Fibroblast of skin of right quadriceps (primary cell): ENCODE measurements at places on chromosomes 5 and 9.

DNA sequence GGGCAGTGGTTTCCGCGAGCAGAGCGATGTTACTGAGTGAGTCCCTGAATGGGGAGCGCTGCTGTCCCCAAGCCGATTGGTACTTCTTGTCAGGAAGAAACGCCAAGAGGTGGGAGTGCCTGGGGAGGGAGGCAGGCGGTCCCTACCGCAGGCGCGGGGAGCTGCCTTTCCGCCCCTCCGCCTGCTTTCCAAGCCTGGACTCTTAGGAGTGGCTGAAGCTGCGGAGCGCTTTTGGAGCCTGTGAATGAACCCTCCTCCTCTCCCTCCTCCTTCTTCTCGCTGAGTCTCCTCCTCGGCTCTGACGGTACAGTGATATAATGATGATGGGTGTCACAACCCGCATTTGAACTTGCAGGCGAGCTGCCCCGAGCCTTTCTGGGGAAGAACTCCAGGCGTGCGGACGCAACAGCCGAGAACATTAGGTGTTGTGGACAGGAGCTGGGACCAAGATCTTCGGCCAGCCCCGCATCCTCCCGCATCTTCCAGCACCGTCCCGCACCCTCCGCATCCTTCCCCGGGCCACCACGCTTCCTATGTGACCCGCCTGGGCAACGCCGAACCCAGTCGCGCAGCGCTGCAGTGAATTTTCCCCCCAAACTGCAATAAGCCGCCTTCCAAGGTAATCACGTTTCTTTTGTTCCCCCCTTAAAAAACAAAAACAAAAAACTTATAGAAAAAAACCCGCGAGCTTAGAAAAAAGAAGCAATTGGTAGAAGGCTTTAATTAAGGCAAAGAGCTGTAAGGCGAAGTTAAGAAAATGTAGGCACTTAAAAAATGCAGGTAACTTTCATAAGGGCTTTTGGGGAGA, at the start of gene VCAN:
Gene VCAN (plus strand): TSS at position 340 of the 808 bp plus-strand sequence. CDS start 11,775 bp downstream, outside the sequence.
- peak; percentile 92 for DNase-seq

- DNase-seq = no peak
Measured at GRCh38 chr5:179920175-179920574, 12.5 kb upstream of the TBC1D9B start.

- DNase-seq = no peak
Measured at GRCh38 chr9:95067897-95068296, 249.6 kb downstream of the FANCC start.

- DNase-seq = no peak
Measured at GRCh38 chr5:9091896-9092662, 453.8 kb downstream of the SEMA5A start.

DNA sequence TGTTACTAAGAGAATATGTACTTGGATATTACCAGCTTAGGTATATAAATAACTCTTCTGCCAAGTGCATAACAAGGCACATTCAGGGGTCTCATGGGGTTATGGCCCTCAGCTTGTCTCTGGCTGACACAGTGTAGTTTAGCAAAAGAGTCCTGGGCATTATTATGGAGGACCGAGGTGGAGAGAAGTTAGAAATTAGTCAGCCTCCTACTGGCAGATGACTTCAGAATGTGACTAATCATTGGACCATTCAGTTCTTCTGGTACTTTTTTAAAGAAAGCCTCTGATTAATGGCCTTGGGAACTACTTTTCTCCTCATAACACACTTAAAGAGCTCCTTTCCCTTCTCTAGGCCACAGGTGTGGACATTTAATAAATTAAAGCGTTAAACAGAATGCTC, 178.9 kb downstream of the SH3GL2 start:
- no peak for DNase-seq

- DNase-seq = peak; percentile 82
Measured at GRCh38 chr5:32909207-32909606, 198.1 kb downstream of the NPR3 start.

DNA sequence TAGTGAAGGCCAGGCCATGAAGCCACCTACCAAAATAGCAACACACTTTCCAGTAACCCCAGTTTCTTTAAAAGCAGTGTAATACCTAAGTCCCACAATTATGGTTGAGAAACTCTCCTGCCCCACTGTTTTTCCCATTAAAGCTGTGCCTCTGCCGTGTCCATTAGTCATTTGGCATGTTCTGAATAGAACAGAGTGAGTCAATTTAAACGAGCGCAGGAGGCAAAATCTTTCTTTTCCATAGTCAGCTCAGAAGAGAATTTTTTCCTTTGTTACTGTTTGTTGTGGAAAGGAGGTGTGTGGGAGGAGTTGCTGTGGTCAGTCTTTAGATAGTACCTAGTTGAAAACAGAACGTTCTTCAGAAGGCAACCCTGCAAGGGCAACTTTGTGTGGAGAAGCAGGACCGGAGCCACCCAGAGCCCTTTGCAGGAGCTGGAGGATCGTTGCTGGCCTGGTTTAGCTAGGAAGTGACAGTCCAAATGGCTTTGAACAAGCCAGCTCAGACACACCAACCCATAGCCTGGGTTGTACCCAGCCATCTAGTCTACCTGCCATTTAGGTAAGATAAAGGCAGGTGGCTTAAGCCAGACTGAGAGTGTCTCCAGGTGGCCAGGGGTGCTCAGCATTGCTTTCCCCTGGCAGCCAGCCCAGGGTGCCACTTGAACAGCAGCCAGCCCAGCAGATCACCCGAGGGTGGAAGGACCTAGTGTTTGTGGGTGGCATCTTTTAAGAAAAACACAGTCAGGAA, 30.4 kb downstream of the GADD45G start:
- peak; percentile 75 for DNase-seq

GRCh38 chr9:136631038-136632000, 31.4 kb upstream of the EGFL7 start:
- peak; percentile 70 for DNase-seq

GRCh38 chr5:171840066-171840465, 54.4 kb downstream of the SMIM23 start:
- no peak for DNase-seq

GRCh38 chr9:68427216-68427977, 71.0 kb downstream of the PGM5 start:
- DNase-seq = no peak

DNA sequence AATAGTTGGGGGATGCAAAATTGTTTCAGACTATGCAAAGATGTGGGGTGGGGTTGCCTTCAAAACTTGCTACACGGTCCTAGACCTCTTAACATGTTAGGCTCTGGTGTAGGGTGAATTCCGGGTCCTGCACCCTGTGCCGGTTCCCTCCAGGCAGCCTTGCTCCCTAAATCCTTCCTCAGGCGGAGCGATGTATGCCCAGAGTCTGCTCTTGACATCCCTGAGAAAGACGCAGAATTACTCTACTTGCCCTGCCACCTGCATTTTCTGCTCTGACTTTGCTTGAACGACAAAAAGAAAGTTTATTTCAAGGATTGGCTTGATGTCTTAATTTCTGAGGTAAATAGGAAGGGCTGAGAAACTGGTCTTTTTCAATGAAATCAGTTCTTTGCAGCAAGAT, 691 bp downstream of the THBS4 start:
- DNase-seq = no peak

DNA sequence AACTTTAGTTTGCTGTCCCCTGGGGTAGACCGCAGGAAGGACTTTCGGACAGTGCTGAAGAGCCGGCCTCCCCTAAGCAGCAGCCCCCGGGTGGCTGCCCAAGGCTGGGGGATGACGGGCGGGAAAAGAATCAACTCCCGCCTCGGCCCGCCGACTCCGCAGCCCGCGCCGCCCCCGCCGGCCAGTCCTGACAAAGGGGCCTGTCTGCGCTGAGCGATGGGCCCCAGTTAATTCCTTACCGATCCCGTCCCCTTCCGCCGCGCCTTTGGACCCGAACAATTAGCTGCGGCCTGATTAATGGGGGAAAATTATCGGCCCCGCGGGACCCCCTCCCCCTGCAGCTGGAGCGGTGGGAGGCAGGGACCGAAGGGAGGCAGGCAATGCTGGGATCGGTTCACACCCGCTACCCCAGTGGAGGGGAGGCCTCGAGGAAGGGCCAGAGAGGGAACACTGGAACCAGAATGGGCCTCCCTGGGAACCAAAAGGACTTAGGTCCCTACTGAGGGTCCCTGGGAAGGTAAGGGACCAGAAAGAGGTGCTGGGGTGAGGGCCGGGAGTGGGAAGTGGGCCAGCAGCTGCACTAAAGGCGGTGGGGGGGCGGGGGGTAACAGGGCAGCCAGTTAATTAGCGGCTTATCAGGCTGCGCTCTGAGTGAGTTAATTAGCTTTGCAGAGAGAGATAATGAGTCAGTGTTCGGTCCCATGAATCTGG, 4.2 kb downstream of the ARID3C start:
- DNase-seq = no peak

GRCh38 chr5:59745415-59745863, 148.1 kb downstream of the PDE4D start:
- peak; percentile 71 for DNase-seq

DNA sequence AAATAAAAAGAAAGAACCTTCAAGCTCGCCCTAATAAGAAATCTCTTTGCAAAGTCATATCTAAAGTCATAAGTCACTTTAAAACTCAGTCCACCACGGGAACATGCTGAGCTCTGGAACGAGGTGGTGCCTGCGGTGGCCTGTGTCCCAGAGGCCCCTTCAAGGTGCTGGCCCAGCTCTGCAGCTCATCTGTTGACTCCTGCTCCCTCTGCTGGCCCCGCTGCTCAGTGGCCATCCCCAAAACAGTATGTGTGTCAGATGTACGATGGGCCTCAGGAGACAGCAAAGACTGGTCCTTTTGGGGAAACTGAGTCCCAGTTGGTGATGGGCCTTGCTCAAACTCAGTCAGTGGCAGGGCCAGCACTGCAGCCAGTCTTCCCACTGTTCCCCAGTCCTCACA, 22.8 kb upstream of the FOXB2 start:
- DNase-seq = peak; percentile 19

- no peak for DNase-seq
Measured at GRCh38 chr5:13930541-13931171, 13.8 kb downstream of the DNAH5 start.

DNA sequence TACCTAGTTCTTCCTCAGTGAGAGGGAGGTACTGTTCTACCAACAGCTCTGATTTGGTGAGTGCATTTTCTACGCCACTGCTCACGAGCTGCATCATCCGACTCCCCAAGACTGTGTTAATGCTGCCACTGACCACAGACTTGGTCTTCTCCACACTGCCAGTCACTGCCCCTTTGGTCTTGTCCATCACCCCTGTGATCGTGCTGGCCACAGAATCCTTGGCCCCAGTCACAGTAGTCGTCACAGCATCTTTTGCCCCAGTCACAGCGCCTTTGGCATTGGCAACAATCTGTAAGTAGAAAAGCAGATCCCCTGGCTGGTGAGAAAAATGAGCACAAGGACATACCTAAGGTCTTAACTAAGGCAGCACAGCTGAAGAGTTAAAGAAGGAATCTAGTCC, 6.4 kb downstream of the PLIN2 start:
- DNase-seq = no peak

DNA sequence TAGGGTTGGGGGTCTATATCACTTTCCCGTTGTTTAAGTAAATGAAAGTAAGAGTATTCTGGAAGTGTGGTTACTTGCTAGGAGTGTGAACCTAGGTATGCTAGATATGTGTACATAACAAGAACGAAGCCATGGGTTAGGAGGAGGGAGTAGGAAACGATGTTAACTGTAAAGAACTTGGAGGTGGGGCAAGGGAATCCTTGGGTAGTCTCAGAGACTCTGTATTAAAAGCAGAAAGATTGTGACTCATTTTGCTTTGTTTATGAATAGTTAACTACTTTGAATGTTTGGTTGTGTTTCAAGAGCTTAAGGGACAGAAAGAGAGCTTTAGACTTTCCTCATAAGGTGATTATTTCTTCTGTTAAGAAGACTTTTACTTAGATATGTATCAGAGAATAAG, 59.9 kb downstream of the TMEM252 start:
- DNase-seq = no peak

DNA sequence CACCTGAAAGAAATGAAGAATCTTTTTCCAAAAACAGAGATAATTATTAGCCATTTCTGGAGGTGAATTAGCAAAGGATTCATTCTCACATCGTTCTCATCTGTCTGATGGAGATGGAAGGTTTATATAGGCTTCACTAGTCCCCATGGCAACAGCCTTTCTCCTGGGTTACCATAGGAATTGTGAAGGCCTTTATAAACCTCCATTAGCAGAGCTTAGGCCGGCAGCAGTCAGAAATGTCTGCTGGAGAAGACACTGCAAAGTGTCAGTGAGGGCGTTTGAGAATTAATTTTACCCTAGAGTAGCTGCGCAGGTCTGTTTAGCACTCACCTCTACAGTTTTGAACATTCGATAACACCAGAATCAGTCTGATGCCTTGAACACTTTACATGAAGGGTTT, 290.4 kb upstream of the NR4A3 start:
- no peak for DNase-seq

DNA sequence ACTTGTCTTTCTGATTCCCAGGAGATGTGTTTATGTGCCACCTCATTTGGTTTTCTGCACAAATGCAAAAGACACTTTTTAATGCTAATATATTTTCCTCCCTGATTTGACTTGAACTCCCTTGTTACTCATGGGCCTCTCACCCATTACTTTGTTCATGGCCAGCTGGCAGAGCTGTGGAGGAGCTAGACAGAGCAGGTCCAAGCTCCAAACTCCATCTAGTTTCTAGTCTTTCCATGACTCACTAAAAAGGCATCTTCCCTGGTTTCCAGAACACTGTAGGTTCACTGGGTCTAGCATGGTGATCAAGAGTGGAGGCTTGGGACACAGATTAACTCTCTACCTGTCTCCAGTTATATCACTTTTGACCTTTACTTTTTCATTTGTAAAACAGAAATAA, 161.0 kb upstream of the SLC28A3 start:
- DNase-seq = no peak

DNA sequence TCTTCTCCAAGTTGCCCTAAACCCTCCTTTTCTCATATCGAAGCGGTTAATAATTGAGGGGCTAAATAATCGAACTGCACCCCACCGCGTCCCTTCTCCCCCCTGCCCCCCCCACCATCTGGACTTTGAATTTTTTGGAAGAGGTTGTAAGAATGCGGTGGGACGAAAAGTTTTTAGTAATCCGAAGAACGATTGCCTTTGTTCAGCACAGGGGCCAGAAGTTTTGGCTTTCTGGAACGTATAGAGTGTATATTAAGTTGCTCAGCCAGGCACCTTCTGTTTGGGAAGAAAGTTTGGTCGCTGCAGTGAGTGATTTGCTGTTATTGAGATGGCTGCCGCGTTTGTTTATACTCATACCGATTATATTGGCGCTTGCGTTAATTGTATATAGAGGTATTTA, 518 bp downstream of the ERBIN start:
- DNase-seq = no peak

- DNase-seq = no peak
Measured at GRCh38 chr5:175680020-175680419, 22.1 kb downstream of the HRH2 start.

- no peak for DNase-seq
Measured at GRCh38 chr9:116958881-116959280, 271.8 kb downstream of the TRIM32 start.

DNA sequence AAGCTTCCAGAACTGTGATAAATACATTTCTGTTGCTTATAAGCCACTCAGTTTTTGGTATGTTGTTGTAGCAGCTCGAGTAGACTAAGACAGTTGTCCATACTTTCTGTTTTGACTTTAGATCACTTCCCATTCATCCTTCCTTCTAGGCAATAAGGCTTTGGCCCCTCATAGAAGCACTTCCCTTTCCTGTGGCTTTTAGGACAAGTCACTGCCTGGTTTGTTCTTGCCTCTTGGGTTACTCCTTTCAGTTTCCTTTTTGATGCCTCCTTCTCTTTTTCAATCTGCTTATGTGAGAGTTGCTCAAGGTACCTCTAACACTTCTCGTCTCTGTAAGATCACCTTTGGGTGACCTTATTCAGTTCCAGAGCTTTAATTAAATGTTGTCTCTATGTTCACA, 72.4 kb upstream of the NTRK2 start:
- DNase-seq = no peak

- peak; percentile 70 for DNase-seq
Measured at GRCh38 chr5:65721050-65721719, 724 bp downstream of the SGTB start.
